ENCODE measurements at places on chromosomes 2 and 18.

DNA sequence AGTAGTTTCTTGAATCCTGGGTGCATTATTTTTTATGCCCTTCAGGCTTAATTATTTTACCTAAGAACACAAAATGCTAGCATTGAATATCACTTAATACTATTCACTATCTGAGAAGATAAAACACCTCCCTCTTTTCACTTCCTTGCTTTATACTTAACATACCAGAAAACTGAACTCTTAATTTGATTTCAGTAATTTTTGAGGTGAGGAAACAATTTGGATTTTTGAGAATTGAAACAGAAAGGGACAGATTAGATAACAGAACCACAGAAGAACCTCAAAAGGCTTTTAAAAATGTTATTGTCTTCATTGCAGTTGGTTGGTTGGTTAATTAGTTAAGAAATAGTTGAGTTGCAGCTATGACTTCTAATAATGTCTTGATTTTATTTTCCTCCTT, 69.5 kb downstream of the GPD2 start:
- DNase-seq, result no peak

GRCh38 chr18:21291106-21291505, 49.1 kb downstream of the GREB1L start:
- no peak for DNase-seq

- DNase-seq, result no peak
Measured at GRCh38 chr2:112156152-112156986, 18.2 kb downstream of the FBLN7 start.

- DNase-seq, result no peak
Measured at GRCh38 chr2:6577960-6578359, 287.7 kb downstream of the CMPK2 start.

DNA sequence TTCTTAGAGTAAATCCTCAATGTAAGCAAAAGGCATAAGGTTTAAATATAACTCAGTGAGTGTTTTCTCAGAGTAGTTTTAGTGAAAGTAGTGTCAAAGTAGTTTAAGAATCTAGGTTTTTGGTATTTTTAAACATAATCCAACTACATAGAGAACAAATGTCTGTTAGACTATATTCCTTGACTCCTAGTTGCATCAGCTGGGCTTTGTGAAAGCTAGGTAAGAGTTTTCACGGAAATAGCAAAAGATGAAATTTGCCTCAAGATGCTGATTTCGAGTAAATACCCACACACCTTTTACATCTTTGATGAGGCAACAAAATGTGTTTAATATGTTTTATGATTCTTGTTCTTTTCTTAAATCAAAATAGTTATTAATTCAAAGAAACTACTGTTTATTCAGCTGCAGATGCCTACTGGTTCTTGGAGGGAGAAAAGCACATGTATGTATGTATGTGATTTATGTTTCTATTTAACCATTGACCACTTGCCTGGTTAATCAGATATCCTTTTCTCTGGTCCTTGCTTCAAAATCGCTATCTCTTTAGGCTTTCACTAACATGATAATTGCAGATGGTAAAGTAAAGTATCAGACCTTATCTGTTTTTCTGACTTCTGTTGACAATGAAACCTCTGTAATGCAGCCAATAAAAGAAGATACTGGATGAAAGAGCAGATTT, 117.4 kb upstream of the NOSTRIN start:
- no peak for DNase-seq

- DNase-seq, result no peak
Measured at GRCh38 chr2:9201185-9201891, 5.3 kb upstream of the ASAP2 start.

- DNase-seq, result no peak
Measured at GRCh38 chr2:208183972-208184705, 5.7 kb downstream of the C2orf80 start.

- no peak for DNase-seq
Measured at GRCh38 chr2:79619976-79620375, 107.1 kb downstream of the CTNNA2 start.

GRCh38 chr2:222054813-222055212, 244.0 kb downstream of the PAX3 start:
- DNase-seq, result no peak

GRCh38 chr2:158232476-158232875, 130.8 kb downstream of the UPP2 start:
- no peak for DNase-seq

- no peak for DNase-seq
Measured at GRCh38 chr2:213036836-213037235, 114.6 kb downstream of the IKZF2 start.

GRCh38 chr18:76955524-76956170, 133.3 kb downstream of the ZNF236 start:
- DNase-seq, result no peak

GRCh38 chr2:179909845-179910734, 48.7 kb upstream of the ZNF385B start:
- DNase-seq, result no peak

DNA sequence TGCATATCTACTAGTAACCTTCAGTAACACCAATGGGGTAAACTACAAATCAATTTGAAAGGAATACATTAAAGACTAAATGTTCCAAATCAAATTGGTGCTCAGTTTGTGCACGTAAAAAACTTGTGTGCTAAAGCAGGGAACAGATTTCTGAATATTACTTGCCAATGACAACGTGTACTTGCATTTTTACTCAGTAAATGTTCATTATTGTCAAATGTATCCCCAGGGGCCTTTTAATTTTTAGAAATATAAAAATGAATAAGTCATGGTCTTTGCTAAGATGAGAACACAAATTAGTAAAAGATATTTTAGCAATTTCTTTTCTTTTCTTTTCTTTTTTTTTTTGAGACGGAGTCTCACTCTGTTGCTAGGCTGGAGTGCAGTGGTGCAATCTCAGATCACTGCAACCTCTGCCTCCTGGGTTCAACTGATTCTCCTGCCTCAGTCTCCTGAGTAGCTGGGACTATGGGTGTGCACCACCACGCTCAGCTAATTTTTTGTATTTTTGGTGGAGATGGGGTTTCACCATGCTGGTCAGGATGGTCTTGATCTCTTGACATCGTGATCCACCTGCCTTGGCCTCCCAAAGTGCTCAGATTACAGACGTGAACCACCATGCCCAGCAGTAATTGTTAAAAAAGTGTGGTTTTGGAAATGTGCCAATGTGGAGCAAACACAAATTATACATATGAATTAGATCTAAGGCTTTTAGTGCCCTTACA, 52.6 kb downstream of the PMAIP1 start:
- DNase-seq, result no peak

DNA sequence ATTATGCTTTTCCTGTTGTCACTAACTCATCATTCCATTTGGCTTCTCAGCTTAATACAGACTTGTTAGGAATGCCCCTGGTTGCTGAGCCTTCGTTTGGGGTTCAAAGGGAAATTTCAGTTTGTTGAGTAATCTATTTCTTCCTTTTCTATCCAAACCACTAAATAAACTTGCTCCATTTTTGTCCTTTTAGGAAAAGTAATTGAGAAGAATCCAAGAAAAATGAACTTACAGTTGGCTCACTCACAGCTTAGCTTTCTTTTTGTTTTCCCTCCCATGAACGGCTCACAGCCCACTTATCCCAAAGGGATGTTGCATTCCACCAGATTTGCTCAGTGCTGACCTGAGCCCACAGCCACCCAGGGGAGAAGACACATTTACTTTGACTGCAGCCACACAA, 73.9 kb downstream of the SOX11 start:
- peak; percentile 96 for DNase-seq
